Thoracic aorta (tissue), 2 donors: ENCODE measurements at places on chromosomes 12 and 14. TPM values are rescaled to one million over a fixed set of nuclear protein-coding genes. Genes with fewer than 3 reads are reported as not detected.

The TMEM179 gene
- total RNA-seq = not detected

The ALKBH2 gene
- total RNA-seq = 15.3 TPM

The CCDC59 gene
- 25.3 TPM for total RNA-seq

The KRT73 gene
- total RNA-seq = not detected

The TEAD4 gene
- 62.6 TPM for total RNA-seq

The CPNE6 gene
- total RNA-seq = 1.3 TPM

The IFNG gene
- not detected for total RNA-seq

The CCDC63 gene
- not detected for total RNA-seq

The CAPS2 gene
- 23.0 TPM for total RNA-seq

The REP15 gene
- 5.6 TPM for total RNA-seq

The NXPH4 gene
- total RNA-seq = not detected

GRCh38 chr12:48988030-48988649 lies 10.0 kb downstream of the WNT1 start:
- DNase-seq = no peak

GRCh38 chr14:97401714-97402113 lies 604.5 kb downstream of the VRK1 start:
- DNase-seq = no peak

DNA sequence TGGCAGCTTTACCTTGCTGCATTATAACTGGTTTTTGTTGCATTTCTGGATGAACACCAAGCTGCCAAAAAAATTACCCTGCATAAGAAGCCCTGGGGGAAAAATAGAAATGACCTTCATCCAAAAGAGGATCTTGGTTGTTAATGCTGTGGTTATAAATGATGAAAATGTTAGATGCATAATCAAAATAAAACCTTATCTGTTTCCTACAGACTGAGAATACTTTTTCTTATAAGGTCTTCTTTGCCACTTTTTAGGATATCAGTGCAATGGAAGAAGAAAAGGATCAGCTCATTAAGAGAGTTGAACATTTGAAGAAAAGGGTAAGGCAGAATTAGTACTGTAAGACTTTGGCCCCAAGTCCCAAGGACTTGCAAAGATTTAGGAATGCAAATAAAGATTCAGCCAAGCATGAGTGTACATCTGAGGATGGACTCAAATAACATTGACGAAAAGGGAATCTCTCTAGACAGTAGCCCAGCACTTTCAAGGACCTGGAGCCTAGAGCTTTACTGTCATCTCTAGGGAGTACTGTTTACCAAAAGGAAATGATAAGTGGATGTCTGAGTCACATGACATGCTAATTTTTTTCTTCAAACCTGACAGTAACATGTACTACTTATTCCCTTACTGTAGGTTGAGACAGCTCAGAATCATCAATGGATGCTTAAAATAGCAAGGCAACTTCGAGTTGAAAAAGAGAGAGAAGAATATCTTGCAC lies 10.7 kb downstream of the IFT81 start:
- no peak for DNase-seq

- no peak for DNase-seq
Measured at GRCh38 chr14:50333014-50333509, 20.9 kb downstream of the DMAC2L start.

GRCh38 chr12:111120578-111120977 lies 200.2 kb upstream of the MYL2 start:
- no peak for DNase-seq

DNA sequence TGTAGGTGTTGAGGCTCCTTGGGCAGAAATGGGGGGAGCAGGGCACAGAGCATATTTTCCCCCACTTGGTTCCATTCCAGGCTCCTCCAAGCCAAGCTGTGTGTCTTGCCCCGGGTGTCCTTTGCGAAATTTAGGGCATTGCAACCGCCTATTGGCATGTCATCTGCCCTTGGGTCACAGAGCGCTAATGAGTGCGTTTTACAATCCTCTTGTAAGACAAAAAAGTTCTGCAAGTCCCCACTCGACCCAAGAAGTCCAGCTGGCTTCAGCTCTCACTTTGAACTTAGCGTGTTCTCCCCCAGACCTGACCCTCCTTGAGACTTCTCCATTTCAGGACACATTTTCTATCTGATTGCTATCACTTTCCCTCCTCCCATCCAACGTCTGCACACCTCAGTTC lies 6.1 kb upstream of the LRTM2 start:
- no peak for DNase-seq

DNA sequence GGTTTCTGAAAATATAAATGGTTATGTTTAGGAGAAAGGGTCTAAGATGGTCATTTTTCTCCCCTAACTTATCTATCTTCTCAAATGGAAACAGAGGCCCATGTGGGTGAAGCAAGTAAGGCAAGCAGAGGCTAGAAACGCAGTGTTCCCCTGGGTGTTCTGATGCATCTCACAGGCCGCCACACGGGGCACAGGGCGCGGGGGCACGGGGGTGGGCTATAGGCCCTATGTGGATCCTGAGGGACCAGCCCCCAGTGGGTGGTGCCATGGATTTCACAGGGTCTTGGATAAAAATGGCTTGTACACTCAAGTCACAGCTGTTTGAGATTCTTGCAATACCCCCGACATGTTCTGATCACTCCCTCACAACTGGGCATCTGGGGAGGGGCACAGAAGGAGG lies 17.7 kb downstream of the ACTN1 start:
- no peak for DNase-seq

GRCh38 chr12:112537710-112538396 lies 119.1 kb downstream of the PTPN11 start:
- no peak for DNase-seq

GRCh38 chr12:22250762-22251161 lies 83.7 kb downstream of the ST8SIA1 start:
- no peak for DNase-seq

DNA sequence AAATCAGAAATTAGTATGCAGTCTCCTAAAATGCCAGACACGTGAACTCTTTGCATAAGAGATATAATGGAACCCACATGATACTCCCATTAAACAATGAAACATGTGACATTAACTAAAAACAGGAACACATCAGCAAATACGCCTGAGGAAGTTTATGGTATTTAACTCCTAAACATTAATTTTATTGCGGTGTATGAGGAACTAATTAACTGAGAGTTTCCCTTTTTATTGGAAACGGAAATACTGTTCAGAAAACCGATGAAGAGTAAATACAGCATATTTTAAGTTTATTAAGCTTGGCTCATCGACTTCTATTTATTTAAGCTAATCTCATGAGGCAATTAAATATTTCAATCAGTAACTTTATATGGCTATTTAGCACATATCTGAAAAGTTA lies 290.3 kb downstream of the SOX5 start:
- DNase-seq = no peak

- no peak for DNase-seq
Measured at GRCh38 chr14:65461730-65462129, 49.2 kb downstream of the FUT8 start.

- peak; percentile 38 for DNase-seq
Measured at GRCh38 chr14:98953551-98954348, 318.2 kb downstream of the BCL11B start.

DNA sequence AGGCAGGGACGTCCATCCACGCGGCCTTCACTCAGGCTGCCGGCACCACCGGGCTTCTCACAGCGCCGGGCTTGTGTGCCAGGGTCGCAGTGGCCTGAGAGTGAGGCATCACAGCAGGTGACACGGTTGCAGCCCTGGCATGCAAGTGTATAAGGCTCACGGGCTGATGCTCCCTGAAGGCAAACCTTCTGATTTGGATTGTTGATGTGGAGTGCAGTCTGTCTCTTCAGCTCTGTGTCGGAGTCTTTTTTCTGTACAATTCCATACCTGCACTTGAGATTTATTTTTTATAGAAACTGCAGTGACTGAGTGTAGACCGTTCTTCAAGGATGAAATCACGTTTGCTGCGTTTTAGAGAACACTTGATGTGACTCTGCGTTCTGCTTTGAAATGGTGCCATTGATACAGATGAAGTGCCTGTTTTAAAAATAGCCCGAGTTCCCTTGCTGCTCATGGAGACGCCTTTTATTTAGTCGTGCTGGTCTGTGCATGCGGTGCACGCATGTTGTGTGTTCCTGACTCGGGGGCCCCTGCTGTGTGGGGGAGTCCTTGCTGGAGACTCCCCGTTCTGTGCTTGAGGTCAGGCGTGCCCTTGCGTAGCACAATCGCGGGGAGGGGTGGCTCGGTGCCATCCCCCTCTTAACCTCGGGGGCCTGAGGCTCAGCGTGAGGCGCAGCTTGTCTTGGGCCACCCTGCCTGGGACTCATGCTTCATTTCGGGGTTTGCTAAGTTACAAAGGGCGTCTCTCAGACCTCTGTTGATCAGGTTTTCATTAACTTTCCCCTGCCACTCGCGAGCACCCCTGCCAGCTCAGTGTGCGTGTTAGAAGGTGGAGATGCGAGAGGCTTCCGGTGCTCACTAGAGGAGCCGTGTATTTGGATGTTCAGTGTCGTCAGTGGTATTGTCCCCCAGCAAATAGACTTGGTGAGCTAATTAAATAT lies 21.6 kb upstream of the AMN start:
- no peak for DNase-seq

DNA sequence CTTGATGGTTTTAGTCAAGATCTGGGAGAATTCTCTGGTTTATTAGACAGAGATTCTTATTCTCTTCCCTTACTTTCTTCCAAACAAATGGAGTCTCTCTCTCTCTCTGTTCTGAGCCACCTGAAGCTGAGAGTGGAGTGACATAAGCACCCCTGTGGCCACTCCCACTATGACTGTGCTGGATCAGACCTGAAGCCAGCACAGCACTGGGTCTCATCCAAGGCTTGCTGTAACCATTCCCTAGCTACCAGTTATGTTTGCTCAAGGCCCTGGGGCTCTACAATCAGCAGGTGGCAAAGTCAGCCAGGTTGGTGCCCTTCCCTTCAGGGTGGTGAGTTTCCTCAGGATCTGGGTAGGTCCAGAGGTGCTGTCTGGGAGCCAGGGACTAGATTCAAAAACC lies 568.5 kb downstream of the AACS start:
- DNase-seq = no peak

GRCh38 chr12:39239490-39240486 lies 203.1 kb downstream of the KIF21A start:
- no peak for DNase-seq

DNA sequence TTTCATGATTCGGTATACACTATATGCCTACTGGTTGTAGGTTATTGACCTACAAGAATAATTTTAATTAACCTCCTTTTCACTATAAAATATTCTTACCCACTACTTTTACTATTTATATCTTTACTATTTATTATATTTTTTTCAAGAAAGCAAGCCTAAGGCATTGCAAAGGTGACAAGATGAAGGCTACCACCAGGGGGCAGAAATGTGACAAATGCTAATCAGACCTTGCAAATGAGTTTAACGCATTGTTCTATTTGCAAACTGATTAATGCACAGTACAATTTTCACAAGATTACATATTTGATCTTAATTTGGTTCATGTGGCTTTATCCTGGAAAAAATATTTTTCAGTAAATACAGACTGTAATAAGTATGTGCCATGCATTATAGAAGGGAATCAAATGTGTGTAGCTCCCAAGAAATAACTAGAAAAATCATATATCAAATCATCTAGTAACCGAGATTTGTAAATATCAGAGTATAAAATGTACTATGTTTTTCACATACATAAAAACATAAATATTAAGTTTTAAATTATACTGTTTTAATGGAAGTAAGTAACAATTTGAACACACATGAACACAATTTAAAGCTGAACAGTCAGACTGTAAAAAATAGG lies 107.0 kb downstream of the ADAMTS20 start:
- no peak for DNase-seq

- no peak for DNase-seq
Measured at GRCh38 chr12:90062799-90063198, 354.2 kb upstream of the ATP2B1 start.

DNA sequence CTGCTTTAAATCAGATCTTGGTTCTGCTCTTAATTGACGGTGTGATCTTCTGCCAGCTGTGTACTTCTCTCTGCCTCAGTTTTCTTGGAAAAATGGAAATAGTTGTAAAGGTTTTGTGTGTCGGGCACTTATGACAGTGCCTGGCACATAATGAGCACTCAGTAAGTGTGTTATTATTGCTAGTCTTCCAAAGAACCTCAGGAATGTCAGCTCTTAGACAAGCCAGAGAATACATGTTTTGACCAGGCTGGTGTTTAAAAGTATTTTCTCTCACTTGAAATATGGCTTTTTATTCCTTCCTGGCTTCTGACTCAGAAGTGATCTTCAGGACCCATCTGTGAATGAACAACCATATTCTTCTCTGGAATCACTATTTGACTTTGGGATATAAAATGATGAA lies 304.1 kb downstream of the SNAPC1 start:
- no peak for DNase-seq

- no peak for DNase-seq
Measured at GRCh38 chr12:8941691-8942478, 7.6 kb downstream of the M6PR start.

DNA sequence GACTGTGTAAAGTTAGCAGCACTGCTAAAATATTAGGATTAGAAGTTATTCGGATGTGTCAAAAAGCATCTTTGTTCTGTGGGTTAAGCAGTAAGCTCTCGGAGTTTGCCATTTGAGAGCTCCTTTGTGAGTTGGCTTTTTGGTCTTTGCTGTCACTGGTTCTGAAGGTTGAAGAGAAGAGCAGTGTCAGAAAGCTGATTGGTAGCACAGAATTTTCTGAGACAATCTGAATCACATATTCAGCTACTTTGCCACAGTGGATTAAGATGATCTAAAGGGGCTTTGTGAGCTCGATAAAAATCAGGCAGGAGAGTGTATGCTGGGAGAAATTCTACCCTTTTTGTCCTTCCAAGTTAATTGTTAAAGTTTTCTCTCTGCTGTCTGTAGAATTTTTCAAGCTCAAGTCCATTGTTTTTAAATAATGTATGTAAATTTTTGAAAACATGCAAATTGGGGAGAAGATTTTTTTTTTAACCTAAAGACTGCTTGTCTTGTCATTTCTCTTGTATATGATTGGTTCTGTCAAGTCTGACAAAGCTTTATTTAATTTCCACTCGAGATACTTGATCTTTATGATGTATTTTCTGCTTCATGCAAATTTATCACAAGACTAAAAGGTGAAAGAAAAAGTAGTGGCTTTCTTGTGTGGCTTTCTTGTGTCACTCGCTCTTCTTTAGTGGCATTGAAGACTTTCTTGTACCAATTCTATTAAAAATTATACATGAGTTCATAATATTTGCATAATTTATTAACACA lies 307.3 kb downstream of the EGLN3 start:
- DNase-seq = no peak

DNA sequence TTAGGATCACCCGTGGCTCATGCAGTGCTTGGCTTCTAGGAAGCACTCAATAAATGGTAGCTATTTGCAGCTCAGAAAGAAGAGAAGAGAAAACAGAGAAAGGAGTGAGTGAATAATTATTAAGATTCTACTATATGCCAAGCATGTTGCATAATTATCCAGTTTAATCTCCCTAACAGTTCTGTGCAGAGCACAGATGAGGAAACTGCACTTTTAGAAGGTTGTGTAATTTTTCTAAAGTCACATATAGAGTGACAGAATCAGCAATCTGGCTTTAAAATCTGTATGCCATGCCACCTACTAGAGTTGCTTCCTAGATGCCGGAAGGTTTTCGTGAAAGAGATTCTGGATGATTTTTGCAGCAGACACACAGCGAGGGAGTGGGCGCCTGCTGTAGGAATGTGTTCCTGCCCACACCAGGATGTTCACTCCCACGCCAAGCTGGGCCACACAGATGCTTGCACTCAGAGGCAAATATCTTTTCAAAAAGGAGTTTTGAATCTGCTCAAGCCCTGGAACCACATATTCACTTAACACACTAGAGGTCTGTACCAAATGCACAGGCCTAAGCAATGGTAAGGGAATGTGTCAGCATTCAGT lies 50.2 kb upstream of the SMCO2 start:
- DNase-seq = no peak

- DNase-seq = no peak
Measured at GRCh38 chr14:82003426-82003825, 469.8 kb upstream of the SEL1L start.

- no peak for DNase-seq
Measured at GRCh38 chr14:95761436-95761835, 47.5 kb upstream of the TCL1A start.
